ENCODE measurements at places on chromosomes 5 and 9.
A peak's percentile ranks its signal among the peaks of the same experiment; 100 is the strongest.

GRCh38 chr5:179119415-179120170 lies 59.4 kb downstream of the ZNF354C start:
- no peak for DNase-seq

- no peak for DNase-seq
Measured at GRCh38 chr5:133480366-133480765, 132.0 kb downstream of the FSTL4 start.

- DNase-seq: no peak
Measured at GRCh38 chr5:27476356-27476988, 438.1 kb upstream of the CDH9 start.

- no peak for DNase-seq
Measured at GRCh38 chr5:53446908-53447307, 33.5 kb upstream of the FST start.

- no peak for DNase-seq
Measured at GRCh38 chr5:65544473-65544872, 18.5 kb downstream of the CENPK start.

- DNase-seq: no peak
Measured at GRCh38 chr5:196350-196749, 5.1 kb downstream of the LRRC14B start.

DNA sequence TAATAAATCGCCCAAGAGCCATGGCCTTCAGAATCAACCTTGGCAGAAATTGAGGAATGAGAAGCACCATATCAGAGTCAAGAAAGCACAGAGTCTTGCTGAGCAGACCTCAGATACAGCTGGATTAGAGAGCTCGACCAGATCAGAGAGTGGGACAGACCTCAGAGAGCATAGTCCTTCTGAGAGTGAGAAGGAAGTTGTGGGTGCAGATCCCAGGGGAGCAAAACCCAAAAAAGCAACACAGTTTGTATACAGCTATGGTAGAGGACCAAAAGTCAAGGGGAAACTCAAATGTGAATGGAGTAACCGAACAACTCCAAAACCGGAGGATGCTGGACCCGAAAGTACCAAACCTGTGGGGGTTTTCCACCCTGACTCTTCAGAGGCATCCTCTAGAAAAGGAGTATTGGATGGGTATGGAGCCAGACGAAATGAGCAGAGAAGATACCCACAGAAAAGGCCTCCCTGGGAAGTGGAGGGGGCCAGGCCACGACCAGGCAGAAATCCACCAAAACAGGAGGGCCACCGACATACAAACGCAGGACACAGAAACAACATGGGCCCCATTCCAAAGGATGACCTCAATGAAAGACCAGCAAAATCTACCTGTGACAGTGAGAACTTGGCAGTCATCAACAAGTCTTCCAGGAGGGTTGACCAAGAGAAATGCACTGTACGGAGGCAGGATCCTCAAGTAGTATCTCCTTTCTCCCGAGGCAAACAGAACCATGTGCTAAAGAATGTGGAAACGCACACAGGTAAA lies 4.5 kb downstream of the NFX1 start:
- no peak for DNase-seq

- no peak for DNase-seq
Measured at GRCh38 chr5:104702212-104702611, 1139.6 kb upstream of the NUDT12 start.

- peak; percentile 51 for DNase-seq
Measured at GRCh38 chr5:177005619-177006264, 837 bp downstream of the UIMC1 start.

GRCh38 chr5:33583332-33583731 lies 142.6 kb downstream of the TARS1 start:
- DNase-seq: no peak

Measured in stimulated activated CD8-positive, alpha-beta memory T cell treated with anti-CD3 and anti-CD28 coated beads, Interleukin-7, amount 100 ng/mL, for 4 hours (primary cell).